Activated T-cell treated with anti-CD3 and anti-CD28 coated beads, Interleukin-2, amount 50 U/mL, for 48 hours (primary cell): ENCODE measurements at places on chromosomes 6 and 20.

DNA sequence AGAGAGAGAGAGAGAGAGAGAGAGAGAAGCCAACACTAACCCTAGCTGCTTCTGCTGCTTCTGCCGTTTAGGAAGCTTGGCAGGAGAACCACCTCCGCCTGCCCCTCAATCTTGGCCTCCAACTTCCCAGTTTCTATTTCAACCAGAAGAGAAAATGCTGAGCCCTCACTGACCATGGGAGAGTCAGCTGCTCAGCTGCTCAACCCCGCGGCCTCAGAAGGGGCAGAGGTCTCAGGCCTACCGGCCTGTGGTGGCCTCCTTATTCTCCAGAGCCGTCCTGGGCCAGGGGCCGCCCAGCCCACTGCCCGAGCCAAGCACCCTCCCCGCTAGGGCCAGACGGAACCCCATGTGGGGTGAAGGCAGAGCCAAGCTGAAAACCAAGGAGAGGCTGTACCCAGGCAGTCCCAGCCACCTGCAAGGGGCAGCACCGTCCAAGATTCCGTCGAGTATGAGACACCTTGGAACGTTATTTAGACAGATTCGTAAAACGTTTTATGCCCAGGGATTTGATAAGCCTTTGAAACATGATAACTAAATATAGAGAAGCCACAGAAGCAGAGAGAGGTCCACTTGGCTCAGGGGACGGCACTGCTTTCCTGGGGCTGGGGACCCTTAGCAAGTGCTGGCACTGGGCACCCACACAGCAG, 116.6 kb downstream of the DLL1 start:
- no peak for DNase-seq

DNA sequence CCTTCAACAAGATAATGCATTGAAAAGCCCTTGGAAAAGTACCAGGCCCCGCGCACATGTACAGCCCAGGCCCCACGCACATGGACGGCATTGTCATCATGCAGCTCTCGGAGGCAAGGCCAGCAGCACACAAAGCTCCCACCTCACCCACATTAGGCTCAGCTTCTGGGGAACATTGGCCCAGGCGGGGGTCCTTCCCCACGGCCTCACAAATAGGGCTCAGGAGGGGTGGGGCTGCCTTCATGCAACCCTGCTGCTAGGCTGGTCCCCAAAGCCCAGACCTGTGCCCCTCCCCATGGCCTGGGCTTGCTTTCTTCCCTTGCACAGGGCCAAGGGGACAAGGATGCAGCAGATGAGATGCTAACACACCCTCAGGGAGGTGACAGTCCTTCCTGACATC, 26.7 kb downstream of the NPEPL1 start:
- DNase-seq: peak; percentile 7

- peak; percentile 39 for DNase-seq
These were observed 29.0 kb downstream of the SLC12A5 start for GRCh38 chr20:46057856-46058598.

- no peak for DNase-seq
These were observed 973 bp downstream of the UBD start for GRCh38 chr6:29558439-29559079.

DNA sequence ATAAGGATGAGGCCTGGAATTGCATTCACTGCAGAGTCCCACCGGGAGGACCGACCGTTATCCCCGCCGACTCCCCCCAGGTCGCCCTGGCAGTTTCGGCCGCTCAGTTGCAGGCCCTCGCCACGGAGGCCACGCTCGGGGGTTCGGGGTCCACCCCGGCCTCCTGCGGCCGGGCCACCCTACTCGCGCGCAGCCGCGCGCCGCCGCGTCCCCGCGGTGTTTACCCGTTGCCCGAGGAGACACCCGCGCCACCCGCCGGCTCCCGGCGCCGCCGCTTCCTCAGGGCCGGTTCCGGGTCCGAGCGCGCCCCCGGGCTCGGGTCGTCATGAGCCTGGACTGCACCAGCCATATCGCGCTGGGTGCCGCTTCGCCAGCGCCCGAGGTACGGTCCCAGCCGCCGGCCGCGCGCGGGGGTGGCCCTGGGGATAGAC, at the start of gene CCDC170:
TSS of gene CCDC170 (plus strand) at position 214 of the 431 bp plus-strand sequence. CDS start at position 326, 112 bp downstream.
- peak; percentile 34 for DNase-seq

- DNase-seq: no peak
These were observed 140.4 kb upstream of the TAB2 start for GRCh38 chr6:149176971-149177667.

DNA sequence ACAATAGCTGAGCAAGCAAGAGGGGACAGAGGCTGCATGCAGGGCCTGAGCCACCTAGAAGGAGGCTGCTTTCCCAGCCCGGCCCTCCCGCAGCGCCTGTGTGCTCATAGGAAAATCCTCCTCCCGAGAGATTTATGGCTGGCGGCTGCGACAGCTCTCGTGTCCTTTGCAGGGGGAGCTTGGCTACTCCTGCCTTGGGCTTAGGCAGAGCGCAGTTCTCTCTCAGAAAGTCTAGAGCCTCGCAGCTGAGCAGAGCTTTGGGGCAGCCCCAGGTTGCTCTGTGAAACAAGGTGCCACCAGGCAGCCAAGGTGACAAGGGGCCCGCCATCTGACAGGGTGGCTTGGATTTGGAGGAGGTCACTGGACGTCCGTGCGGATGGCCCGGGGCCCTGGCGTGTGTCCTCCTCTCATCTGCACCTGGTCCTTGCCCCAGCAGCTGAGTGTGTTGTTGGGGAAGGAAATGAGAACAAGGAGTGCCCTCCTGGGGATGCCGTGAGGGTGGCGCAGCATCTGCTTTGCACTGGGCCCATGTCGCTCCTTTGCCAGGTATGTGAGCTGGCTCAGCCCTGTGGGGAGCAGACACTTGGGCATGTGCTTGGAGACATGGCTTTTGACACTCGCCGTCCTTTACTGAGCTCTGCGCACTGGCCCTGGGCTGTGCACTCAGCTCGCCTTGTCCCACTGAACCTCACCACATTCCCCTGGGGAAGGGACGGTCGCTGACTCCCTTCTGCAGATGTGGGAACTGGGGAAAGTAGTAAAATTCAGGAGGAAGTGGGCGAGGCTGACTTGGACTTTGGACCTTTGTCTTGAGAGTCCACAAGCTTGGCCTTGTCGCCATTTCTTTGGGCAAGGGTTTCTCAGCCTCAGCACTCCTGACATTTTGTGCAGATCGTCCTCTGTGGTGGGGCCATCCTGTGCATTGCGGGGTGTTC, 41.9 kb downstream of the EDN3 start:
- no peak for DNase-seq

DNA sequence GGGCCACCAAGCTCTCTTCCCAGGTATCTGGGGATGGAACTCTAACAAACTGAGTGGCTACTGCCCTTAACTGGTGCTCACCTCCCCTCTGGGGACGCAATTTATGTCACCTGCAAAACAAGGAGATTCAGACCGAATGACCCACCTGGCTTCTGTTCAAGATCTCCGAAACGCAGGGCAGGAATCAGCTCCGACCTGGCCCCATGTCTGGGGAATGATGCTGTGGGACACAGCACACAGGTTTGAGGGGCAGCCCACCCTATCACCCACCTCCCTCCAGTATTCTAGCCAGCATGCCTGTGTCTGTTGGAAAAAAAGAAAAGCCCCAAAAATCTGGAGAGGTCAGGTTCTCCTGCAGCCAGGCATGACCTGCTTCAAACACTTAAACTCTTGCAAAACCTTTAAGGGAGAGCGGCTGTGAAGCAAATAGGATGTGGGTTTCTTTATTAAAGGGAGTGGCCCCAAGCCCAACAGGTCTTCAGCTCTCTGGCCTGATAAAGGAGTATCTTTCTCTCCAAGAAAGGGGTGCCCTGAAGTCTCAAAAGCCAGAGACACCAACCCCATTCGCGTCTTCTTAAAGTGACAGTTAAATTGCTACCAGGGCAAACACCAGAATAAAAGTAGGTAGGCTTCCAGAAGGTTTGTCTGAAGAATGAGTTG, 6.4 kb downstream of the PREX1 start:
- no peak for DNase-seq

GRCh38 chr6:166341977-166342348, 382 bp downstream of the SFT2D1 start:
- DNase-seq: peak; percentile 39

GRCh38 chr6:16223362-16223761, 15.0 kb upstream of the GMPR start:
- no peak for DNase-seq

GRCh38 chr20:46816886-46817638, 77.6 kb upstream of the EYA2 start:
- no peak for DNase-seq

GRCh38 chr20:43662943-43663655, 3.8 kb upstream of the MYBL2 start:
- no peak for DNase-seq

GRCh38 chr6:142014515-142014914, 118.2 kb upstream of the GJE1 start:
- no peak for DNase-seq

GRCh38 chr20:16530201-16530681, 43.0 kb downstream of the KIF16B start:
- DNase-seq: no peak

DNA sequence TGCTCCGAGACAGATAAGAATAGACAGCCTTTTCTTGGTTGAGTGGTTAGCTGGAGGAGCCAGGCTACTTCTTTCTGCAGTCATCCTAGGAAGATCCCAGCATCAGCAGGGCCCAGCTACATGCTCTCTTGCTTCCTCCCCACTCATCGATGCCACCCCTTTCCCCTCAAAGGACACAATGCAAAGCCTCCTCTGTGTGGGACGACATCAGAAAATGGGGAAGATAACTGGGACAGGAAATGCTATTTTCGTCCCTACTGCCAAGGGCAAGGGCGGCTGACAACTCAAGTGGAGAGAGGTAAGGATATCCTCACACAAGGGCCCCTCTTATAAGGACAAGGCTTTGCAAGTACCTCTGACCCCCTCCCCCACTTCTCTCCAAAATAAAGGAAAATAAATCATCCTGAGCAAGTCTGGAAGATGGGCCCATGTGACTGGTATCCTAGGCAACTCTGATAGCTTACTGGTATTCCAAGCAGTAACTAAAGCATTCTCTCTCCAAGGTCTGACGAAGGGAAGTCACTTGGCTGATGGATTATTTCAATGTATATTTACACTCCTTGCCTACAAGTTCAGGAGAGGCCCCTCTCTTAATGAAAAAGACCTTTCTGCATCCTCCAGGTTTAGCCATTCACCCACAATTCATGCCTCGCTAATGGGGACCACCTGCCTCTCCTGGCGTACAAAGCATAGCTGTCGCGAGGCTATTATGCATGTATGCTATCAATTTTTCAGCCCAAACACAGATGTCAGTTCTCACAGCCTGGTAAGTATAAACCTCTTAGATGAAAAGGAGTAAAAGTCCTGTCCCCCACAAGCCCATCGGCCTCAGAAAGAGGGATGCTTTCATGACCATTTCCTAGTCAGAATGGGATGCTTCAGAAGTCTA, 11.3 kb downstream of the ELMO2 start:
- no peak for DNase-seq

DNA sequence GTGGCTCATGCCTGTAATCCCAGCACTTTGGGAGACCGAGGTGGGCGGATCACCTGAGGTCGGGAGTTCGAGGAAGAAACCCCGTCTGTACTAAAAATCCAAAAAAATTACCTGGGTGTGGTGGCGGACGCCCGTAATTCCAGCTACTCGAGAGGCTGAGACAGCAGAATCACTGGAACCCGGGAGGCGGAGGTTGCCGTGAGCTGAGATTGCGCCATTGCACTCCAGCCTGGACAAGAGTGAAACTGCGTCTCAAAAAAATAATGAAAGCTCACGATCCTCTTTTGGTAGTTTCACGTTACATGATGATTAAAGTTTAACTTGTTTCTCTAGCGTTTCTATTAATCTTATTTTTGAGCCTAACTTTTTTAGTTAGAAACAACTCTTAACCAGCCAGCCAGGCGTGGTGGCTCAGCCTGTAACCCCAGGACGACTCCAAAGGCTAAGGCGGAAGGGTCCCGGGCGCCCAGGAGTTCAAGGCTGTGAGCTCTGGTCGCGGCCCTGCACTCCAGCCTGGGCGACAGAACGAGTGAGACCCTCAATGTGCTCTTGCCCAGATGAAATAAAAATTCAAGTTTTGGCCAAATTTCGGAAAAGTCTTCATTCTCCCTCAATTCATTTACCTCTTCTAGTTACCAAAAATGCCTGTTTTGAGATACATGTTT, 1.2 kb upstream of the WRNIP1 start:
- no peak for DNase-seq

GRCh38 chr6:136889271-136890193, 32.6 kb upstream of the SLC35D3 start:
- no peak for DNase-seq

DNA sequence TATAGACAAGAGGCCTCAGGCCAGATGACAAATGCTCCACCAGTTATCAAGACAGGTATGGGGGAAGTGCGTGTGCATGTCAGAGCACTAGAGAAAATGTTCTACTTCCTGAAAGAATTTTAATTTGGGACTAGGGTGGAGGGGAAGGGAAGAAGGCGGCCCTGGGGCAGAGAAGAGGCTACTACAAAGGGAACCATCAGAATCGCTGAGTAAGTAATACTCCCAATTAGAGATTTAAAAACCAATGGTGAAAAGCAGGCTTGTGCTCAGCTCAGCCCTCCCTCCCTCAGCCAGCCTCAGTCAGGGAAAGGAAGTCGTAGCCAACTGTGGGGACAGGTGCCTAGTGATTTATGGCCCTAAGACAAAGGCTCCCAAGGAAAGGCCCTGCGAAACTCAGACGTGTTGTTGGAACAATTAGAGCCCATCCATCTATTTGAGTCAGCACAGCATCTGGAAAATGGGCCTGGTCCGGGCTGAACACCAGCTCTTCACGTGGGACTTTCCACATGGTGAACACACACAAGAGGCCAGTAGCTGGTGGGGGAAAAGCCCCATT, 15.0 kb upstream of the MAFB start:
- no peak for DNase-seq

DNA sequence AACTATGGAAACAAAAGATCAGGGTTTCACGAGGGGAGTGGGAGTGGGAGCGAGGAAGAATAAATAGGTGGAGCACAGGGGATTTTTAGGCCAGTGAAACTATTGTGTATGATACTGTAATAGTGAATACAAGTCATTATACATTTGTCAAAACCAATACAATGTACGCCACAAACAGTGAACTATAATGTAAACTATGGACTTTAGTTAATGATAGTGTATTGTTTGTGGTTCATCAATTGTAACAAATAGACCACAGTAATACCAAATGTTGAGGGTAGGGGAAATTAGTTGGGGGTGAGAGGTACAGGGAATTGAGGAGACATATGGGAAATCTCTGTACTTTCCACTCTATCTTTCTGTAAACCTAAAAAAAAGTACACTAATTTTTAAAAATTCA, 218.4 kb downstream of the FRK start:
- no peak for DNase-seq

- DNase-seq: no peak
These were observed 143.4 kb downstream of the JARID2 start for GRCh38 chr6:15389084-15389764.

GRCh38 chr20:54668271-54669039, 193.1 kb downstream of the DOK5 start:
- DNase-seq: peak; percentile 47
